ENCODE measurements at places on chromosomes 12 and 14. TPM values are rescaled to one million over a fixed set of nuclear protein-coding genes. Genes with fewer than 3 reads are reported as not detected.
A peak's percentile ranks its signal among the peaks of the same experiment; 100 is the strongest.

The TTC6 gene
- 13.4 TPM for total RNA-seq

The FGF23 gene
- total RNA-seq = not detected

The MYF5 gene
- not detected for total RNA-seq

DNA sequence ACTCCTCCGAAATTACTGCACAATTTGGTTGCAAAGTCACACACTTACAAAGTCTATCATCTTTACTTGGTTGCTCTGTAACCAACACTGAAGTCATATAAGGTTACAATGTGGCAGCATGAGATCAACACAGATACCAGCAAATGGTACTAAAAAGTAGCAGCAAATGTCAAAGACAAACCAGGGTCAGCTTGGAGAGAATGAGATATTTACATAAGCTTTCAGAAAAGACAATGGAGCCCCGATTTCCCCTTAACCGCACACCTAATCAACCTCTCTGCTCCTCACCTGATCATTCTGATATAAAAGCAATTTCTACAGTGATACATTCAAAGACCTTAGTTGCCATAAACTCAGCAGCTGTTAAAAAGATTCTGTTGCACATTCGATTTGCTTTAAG lies 76.4 kb upstream of the FOXN3 start:
- DNase-seq = no peak

GRCh38 chr12:9969673-9970072 lies 1.5 kb upstream of the CLEC12A start:
- no peak for DNase-seq

GRCh38 chr14:23163830-23164229 lies 19.6 kb downstream of the SLC7A8 start:
- no peak for DNase-seq

DNA sequence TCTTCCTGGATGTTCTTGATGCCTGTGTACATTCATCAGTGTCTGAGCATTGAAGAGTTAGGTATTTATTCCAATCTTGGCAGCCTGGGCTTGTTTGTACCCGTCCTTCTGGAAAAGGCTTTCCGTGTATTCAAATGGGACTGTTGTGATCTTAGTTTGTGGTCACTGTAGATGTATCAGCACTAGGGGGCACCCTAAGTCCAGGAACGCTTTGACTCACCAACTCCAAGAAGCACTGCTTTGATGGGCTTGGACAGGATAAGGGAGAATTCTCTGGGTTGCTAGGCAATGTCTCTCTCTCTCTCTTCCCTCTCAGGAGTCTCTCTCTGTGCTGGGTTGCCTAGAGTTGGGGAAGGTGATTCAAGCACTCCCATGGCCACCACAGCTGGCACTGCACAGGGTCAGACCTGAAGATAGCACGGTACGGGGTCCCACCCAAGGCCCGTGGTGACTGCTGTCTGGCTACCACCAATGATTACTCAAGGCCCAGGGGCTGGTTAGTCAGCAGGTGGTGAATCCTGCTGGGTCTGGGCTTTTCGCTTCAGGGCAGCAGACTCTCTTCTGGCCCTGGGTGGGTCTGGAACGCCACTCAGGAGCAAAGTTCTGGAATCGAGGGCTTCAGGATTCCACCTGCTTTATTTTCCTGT lies 211.1 kb upstream of the RGS6 start:
- peak; percentile 74 for DNase-seq

- DNase-seq = peak; percentile 57
Measured at GRCh38 chr12:63151623-63152320, 771 bp upstream of the AVPR1A start.

GRCh38 chr14:95364481-95365209 lies 44.9 kb upstream of the CLMN start:
- DNase-seq = no peak

All from PC-3 (cell line).